ENCODE measurements at places on chromosomes 4 and X.

- DNase-seq, result no peak
Observed at GRCh38 chr4:98781641-98782357, 123.4 kb upstream of the TSPAN5 start.

DNA sequence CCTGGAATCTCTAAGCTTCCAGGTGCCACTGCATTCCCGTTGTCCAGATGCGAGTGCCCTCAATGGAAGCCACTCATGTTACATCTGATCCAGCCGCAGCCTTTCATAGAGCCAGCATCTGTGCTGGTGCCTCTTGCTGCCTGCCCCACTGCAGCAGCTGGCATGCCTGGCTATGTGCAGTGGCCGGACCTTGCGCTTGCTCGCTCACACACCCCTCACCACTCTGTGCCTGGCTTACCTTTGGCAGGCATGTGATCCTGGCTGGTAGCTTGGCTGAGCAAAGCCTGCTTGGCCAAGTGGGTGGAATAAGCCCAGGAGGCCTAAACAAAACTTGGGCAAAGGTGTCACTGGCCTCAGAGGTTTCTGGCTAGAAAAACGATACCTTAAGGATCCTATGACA, 59.5 kb upstream of the CDKN2AIP start:
- DNase-seq, result no peak

- DNase-seq, result no peak
Observed at GRCh38 chrX:76147106-76147505, 25.8 kb upstream of the PBDC1 start.

DNA sequence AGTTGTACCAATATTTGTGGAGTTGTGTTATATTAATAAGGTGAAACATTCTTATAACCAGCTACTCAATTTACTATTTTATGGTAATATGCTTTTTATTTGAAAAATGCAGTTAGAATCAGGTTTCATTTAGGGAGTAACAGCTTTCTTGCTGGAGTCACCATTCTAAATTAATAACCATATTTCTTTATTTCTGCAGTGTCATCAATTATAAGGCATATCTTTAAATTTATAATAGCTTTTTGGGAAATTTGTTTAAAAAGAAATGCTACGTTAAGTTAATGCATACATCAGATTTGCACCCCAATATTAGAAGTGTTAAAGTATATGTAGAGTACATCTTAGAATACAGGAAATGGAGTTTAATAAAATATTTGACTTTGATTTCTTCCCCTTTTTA, 18.9 kb downstream of the USP38 start:
- DNase-seq, result no peak

DNA sequence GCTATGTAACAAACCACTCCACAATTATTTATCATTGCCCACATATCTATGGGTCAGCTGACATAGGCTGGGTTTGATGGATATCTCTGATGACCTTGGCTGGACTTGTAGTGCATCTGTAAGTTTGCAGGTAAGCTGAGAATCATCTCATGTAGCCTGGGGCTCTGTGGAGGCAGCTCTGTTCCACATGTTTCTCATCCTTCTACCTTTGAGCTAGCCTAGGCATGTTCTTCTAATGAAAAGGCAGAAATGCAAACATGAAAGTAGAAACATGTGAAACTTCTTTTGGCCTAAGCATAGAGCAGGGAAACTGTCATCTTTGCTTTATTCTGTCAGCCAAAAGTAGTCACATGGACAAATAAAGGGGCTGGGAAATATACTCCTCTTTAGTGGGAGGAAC, 18.2 kb downstream of the MRPL1 start:
- DNase-seq, result no peak

GRCh38 chr4:52870225-52870624, 8.1 kb downstream of the RASL11B start:
- no peak for DNase-seq

Data from neural progenitor cell (in vitro differentiated cells).